ENCODE measurements at places on chromosomes 12 and 14. TPM values are rescaled to one million over a fixed set of nuclear protein-coding genes. Genes with fewer than 3 reads are reported as not detected.

- no peak for DNase-seq
Observed at GRCh38 chr12:93018610-93019009, 89.5 kb upstream of the EEA1 start.

DNA sequence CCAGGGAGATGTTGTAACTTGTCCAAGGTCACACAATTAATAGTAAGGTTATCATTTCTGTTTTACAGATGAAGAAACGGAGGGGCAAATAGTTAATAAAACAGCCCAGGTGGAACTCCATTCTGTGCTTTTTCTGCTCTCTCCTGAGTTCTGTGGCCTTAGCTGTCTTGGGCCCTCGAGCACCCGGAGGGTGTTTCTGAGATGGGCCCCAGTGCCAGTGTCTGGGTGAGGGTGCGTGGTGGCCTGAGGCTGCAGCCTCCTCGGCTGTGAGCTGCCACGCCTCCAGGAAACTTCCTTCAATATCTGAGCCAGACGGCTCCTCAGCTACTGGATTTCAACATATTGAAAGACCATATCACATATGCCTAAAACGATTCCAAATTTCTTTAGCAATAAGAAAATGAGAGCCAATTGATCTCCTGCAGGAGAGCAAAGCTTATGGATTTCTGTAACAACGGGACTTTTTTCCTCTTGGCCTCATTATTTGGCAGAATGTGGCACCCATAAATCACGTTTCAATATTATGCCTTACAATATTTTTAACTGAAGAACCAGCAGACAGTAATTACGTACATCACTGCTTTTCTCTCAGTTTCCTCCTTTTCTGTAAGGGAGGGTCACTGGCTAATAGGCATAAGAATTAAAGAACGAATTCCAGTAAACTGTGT, 74.8 kb upstream of the DICER1 start:
- DNase-seq: no peak

Gene KRT81
- not detected for total RNA-seq

Gene PAX9
- total RNA-seq: not detected

- DNase-seq: no peak
Observed at GRCh38 chr14:87097015-87097414, 896.0 kb downstream of the GALC start.

Gene TSPAN19
- not detected for total RNA-seq

DNA sequence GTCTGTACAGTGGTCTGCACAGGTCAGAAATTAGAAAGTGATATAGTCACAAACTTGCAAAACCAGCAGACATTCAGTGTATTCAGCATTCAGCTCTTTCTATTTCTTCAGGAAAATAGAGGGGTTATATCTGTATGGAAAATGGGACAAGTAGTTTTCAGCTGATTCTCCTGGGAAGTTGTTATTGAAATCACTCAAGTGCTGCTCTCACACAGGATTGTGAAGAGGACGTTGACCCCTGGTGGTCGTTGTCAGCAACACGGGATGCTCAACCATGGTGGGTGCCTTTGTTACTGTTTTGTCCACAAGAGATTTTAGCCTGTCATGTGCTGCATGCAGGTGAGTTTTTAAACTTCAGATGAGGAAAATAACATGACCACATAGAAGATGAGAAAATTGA, 981.8 kb downstream of the TMEM121 start:
- DNase-seq: no peak

GRCh38 chr12:26717757-26718156, 115.2 kb downstream of the ITPR2 start:
- DNase-seq: no peak

Gene CRIP1
- 390 TPM for total RNA-seq

Gene DLK1
- total RNA-seq: not detected

Gene NID2
- total RNA-seq: not detected

GRCh38 chr14:77883131-77883846, 83.4 kb downstream of the ADCK1 start:
- no peak for DNase-seq
